ENCODE measurements at places on chromosomes 1 and 21.

GRCh38 chr1:59568158-59568935, 246.4 kb upstream of the HOOK1 start:
- no peak for DNase-seq

- no peak for DNase-seq
Measured at GRCh38 chr1:192805832-192806323, 3.0 kb upstream of the RGS2 start.

- DNase-seq, result no peak
Measured at GRCh38 chr1:191963781-191964455, 194.3 kb upstream of the RGS18 start.

DNA sequence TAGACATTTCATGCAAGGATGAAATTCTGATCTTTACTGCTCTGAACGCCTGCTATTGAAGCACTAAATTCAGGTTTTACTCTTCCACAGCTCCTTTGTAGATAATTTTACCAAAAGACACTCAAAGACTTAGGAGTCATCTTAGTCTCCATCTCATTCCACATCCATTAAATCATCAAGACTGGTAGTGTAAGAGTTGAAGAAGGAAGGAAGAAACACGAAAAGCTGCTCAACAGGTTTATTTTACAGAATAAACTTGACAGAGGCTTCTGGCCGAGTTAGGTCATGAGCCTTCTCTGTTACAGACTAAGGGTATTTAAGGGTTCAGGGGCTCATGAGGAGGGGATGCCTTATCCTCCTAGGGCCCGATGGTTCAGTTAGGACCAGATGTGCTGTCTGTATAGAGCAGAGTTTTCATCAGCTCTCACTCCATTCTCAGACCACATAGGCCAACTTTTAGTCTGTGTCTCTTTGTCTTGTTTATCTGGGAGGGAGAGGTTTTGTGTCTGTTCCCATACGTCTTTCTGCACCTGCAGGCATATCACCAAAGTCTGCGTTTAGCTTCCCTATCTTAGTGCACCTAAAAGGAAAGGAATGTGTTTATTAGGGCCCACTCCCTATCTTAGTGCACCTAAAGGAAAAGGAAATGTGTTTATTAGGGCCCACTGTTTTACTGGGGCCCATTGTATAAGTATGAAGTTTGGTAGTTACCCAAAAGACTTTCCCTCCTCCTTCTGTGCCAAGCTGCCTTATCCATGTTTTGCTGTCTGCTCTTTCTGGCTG, 57.4 kb upstream of the RGS18 start:
- DNase-seq, result no peak

- no peak for DNase-seq
Measured at GRCh38 chr1:228134591-228134990, 5.5 kb upstream of the GUK1 start.

DNA sequence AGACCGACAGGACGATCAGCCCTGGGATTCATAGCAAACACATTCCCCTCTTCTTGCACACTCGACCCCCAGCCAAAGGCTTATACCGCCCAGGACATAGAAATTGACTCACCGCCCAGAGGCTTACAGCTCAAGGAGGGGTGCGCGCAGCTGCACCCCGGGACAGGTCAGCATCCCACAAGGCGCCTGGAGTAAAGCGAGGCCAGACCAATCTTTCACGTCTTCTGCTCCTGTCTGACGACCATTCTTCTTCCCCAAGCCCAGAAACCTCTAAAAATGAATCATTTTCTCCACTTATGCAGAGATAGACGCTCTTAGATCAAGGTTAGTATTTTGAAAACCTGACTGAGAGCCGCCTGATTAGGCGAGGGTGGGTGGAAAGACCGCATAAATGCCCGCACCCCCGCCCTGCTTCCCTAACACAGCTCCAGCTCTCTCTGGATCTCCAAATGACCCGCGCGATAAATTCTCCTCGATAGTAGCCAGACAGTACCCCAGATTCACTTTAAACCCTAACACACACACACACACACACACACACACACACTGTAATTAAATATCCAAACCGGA, 1.9 kb upstream of the LHX8 start:
- no peak for DNase-seq

DNA sequence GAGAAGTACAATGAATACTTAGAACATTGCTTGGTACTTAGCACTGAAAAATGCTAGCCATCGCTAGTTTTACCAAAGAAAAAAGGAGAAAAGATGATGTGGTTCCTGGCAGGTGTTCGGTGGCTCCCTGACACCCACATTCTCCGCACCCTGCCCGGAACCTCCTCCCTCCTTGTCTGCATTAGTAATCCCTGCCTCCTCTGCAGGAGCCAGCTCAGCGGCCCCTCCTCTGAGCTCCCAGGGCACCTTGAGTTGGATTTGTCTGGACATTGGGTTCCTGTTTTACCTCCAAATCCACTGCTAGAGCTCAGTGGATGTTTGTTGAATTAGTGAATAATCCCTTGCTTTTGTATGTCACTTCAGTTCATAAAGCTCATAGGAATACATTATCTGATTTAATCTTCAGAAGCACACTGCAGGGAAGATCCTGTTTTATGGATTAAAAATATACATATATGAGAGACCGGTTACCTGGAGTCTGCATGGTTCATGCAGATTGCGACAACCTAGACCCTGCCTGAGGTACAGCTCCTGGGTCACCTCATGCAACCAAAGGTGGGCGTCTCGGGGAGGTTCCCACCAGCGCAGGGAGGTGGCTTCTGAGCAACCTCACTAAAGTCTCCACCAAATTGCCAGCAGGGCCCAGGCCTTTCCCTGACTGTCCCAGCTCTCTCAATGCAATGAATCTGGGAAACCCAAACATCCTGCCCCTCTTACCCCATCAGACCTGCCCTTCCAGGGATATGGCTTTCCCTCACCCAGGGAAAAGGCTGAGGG, 24.2 kb downstream of the PCAT6 start:
- DNase-seq, result no peak

GRCh38 chr1:189606795-189607476, 870.7 kb downstream of the BRINP3 start:
- no peak for DNase-seq

DNA sequence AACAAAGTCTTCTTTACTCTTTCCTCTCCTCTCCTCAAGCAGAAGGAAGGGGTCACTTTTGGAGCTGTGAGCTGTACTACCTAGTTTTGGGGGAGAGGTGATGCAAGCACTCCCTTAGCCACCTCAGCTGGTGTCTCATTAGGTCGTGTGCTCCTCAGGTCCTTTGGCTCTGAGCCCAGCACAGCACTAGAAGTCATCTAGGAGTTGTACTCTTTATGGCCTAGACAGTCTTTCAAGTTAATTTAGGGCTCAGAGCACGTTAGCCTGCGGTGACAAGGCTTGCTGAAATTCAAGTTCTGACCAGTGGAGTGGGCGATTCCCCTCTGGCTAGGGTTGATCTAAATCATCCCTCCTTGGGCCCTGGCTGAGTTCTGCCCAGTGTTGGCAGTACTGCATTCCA, 48.0 kb upstream of the WDR26 start:
- no peak for DNase-seq

DNA sequence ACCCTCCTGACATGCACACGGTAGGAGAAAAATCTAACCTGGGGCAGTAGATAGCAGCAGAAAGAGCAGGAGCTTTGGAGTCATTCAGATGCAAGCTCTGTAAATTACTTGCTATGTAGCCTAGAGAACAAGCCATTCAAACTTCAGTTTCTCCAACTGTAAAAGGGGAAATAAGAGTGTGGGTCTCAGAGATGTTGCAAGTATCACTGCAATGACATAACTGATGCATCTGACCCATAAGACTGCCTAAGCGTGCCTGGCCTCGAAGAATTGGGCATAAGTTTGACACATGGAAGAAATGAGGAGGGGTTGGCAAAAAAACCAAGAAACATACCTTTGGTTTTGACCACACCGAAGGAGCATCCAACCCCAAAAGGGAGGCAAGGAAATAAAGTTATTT, 5.2 kb downstream of the AK2 start:
- DNase-seq, result no peak

- DNase-seq, result no peak
Measured at GRCh38 chr1:247172996-247173395, 1.2 kb upstream of the ZNF124 start.

DNA sequence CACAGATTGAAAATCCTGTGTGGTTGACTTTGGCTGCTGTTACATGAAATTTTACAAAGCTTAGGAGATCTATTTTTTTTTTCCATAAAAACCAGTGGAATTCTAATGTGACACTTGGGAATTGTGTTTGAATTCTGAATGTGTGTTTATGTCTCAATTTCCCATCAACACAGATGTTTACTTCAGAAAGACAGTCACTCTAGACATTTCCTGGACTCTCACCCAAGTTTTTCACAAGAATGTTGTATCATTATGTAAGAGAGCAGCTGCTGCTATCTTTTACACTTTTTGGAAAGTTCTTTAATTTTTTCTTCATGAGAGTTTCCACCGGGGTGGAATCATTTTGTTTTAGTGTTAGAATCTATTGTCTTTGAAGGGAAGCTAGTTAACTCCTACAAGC, 210.1 kb downstream of the GIPC2 start:
- no peak for DNase-seq

DNA sequence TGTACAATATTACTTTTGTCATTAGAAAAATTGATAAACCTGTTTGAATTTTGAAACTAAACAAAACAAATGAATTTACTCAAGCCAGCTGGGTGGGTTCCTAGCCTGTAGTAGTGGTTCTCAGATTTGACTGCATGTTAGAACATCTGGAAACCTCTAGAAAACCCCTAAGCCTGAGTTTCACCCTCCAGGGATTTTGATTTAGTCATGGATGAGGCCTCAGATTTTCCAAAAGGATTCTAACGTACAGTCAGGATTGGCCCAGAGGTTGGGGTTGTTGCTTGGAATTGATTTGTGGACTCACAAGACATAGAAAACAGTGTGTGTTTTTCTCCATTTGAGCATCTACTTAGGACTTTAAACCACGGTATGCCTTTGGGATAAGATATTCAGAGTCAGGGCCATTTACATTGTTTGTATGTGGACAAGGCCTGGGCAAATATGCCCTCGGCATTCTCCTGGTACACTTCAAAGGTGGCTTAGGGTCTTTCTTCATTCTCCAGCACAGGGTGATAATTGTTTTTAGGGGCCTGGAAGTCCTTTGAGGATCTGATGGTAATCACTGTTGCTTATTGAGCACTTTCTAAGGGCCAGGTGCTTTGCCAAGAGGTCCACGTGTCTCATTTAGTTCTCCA, 42.6 kb downstream of the ATP5PO start:
- DNase-seq, result no peak

GRCh38 chr1:226643611-226644540, 95.2 kb downstream of the ITPKB start:
- DNase-seq, result no peak

- no peak for DNase-seq
Measured at GRCh38 chr1:57142999-57143398, 177.2 kb upstream of the C8B start.

- no peak for DNase-seq
Measured at GRCh38 chr1:45373573-45373972, 33.3 kb upstream of the MUTYH start.

- DNase-seq, result no peak
Measured at GRCh38 chr1:193448682-193449461, 262.5 kb upstream of the B3GALT2 start.

GRCh38 chr1:153119491-153119971, 6.2 kb upstream of the SPRR2F start:
- no peak for DNase-seq

DNA sequence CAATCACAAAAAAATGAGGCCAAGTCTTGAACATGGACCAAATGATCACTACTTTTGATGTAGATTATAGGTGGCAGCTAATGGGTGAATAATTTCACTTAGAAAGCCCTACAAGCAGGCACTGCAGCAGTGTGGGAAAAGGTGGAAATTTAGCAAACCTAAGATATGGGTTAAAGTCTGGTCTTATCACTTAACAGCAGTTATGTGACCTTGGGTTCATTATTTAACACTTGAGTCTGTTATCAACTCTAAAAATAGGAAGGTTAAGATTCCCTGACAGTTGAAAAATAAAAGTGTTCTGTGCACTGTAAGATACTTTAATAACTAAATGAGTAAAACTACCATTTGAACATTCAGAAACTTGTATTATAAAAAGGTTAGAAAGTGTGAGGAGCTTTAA, 47.5 kb downstream of the SSX2IP start:
- DNase-seq, result no peak

GRCh38 chr1:7422966-7423365, 348.1 kb upstream of the VAMP3 start:
- no peak for DNase-seq

- DNase-seq, result no peak
Measured at GRCh38 chr1:219806020-219806419, 122.3 kb downstream of the SLC30A10 start.

DNA sequence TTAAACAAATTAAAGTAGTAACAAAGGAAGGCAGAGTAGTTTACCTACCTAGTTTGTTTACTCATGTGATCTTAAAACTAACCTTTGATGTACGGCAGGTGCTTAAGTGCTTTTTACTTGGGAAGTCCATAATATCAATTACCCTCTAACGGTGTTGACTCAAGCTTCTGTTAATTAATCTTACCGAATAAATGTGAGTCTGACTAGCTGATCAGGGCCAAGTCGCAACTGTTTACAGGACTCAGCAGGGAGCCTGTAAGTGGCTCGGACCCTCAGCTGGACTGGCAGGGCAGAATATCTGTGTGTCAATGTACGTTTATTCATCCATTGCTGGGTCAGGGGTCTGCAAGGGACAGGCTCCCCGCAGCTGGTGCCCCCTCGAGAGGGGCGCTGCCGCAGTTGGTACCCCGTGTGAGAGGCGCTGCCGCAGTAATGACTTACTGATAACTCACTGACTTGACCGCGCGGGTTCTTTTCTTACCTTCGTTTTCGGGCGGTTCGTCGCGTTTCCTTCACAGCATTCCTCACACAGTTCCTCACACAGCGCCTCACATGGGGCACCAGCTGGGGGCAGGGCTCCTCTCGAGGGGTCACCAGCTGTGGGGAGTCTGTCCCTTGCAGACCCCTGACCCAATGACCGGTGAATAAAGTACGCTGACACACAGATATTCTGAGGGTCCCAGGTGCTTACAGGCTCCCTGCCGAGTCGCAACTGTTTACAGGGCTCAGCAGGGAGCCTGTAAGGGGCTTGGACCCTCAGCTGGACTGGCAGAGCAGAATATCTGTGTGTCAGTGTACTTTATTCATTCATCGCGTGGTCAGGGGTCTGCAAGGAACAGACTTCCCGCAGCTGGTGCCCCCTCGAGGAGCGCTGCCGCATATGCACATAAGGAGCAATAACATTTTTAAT, 3.0 kb downstream of the FMO1 start:
- DNase-seq, result no peak

GRCh38 chr1:55326496-55327243, 111.5 kb upstream of the USP24 start:
- no peak for DNase-seq

DNA sequence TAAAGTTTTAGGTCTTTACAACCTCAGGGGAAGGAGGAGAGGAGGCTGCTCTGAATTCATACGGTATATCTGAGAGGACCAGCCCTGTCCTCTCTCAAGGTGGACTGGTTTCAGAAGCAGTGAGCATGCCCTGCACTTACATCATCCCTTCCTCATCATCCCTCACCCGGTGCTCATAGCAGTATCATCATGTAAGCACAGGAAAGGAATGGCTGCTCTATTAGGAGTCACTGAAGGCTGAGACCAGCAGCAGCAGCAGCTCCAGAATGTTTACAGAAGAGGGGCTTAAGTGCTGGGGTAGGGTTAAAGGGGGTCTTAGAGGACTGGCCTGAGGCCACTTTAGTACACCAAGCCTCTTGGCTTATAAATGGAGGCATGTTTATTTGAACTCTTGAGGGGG, 185.9 kb downstream of the AK5 start:
- no peak for DNase-seq

Data from stimulated activated CD8-positive, alpha-beta memory T cell treated with anti-CD3 and anti-CD28 coated beads, Interleukin-15, amount 100 ng/mL, for 4 hours (primary cell).